NCI-H446 (cell line): ENCODE measurements at places on chromosomes 7 and 10.

GRCh38 chr10:6674291-6674690, 94.2 kb upstream of the PRKCQ start:
- no peak for DNase-seq

DNA sequence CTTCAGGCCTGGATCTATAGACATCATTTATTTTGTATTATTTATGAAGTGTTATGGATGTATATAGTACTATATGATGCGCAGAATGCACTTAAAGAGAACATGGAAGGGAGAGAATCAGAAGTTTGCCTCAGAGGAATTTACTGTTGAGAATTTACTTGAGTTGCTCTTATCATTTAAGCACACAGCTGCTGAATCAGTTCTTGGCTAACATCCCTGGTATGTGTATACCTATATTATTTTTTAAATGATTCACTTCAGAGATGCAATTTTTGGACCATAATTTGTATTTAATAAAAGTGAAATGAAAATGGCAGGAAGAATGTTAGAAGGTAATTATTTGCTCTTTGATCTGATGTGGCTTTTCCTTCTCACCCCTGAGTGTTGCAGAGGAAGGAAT, 191.6 kb downstream of the BICC1 start:
- DNase-seq = no peak

- DNase-seq = no peak
Measured at GRCh38 chr7:118755067-118755625, 530.6 kb downstream of the ANKRD7 start.

DNA sequence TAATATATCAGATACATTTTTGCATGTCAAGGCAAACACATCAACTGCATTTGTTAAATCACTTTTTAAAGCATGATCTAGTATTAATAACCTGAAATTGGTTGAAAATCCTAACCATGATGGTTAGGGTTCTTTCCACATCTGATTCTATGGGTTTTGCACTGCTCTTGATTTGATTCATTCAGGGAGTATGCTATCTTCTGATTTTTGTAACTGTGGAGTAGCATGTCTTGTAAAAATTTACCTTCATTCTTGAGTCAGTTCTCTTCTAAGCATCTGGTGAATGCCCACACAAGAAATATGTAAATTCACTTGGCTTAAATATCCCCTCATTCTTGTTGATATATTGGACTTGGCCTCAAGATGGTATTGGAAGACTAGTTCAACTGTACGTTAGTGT, 178.7 kb downstream of the KLF6 start:
- DNase-seq = no peak

- DNase-seq = no peak
Measured at GRCh38 chr7:36916619-36917018, 192.3 kb upstream of the AOAH start.

DNA sequence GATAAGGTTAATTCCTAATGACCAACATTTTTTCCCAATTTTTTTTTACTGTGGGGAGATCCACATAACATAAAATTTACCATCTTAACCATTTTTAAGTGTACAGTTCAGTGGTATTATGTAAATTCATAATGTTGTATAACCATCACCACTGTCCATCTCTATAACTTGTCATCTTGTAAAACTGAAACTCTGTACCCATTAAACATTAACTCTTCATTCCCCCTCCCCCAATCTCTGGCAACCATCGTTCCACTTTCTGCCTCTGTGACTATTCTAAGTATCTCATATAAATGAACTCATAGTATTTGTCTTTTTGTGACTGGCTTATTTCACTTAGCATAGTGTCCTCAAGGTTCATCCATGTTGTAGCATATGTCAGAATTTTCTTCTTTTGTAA, 46.0 kb upstream of the HPS1 start:
- no peak for DNase-seq

DNA sequence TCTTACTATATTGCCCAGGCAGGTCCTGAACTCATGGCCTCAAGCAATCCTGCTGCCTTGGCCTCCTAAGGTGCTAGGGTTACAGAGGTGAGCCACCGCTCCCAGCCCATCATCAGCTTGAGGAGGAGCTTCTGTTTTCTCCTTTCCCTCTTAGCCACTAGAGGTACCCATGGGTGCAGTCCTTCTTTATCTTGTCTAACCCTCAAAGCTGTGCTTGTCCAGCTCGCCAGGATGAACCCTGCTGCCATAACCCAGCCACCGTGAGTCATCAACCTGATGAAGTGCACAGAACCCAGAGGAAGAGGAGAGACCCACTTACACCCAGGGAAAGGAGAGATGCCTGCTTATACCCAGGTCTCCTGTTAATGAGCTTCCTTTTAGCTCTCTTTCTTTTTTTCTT, 133.4 kb downstream of the CUL2 start:
- no peak for DNase-seq

GRCh38 chr7:45606931-45607330, 32.8 kb downstream of the ADCY1 start:
- no peak for DNase-seq

- DNase-seq = no peak
Measured at GRCh38 chr7:101533103-101533465, 96.0 kb downstream of the MYL10 start.

- no peak for DNase-seq
Measured at GRCh38 chr10:123726836-123727235, 60.7 kb downstream of the GPR26 start.

- DNase-seq = no peak
Measured at GRCh38 chr10:123367195-123367594, 213.0 kb downstream of the BUB3 start.

DNA sequence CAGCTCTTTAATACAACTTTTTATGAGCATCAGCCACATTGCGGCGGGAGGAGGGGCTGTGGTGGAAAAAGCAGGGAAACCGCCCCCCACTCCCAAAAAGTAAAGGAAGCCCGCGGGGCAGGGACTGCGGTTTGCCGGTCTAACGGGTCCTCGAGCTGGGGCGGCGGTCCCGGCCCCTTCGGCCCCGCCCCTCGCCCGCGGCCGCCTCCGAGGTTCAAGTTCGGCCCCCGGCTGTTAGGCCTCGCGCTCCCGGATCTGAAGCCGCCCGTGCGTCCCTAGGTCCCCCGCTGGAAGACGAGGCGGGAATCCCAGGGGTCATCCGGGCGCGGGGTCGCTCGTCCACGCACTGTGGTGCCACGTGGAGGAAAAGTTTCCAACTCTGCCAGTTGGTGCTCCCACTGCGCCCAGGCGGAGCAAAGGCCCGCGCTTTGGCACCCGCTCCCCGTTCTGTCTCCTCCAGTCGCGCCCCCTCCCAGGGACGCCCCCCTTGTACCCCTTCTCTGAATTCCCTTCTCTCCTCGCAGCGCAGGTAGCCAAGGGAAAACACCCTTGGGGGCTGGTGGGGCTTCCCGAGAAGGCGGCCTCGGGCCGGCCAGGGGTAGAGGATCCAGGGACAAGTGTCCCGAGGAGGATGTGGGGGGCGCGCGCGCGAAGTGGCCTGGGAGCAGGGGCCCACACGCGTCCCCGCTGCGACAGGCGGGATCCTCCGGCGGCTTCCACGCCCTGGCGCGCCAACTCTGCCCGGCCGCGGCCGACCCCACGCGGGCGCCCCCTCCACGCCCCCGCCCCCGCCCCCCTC, 798 bp upstream of the AUTS2 start:
- DNase-seq = no peak

DNA sequence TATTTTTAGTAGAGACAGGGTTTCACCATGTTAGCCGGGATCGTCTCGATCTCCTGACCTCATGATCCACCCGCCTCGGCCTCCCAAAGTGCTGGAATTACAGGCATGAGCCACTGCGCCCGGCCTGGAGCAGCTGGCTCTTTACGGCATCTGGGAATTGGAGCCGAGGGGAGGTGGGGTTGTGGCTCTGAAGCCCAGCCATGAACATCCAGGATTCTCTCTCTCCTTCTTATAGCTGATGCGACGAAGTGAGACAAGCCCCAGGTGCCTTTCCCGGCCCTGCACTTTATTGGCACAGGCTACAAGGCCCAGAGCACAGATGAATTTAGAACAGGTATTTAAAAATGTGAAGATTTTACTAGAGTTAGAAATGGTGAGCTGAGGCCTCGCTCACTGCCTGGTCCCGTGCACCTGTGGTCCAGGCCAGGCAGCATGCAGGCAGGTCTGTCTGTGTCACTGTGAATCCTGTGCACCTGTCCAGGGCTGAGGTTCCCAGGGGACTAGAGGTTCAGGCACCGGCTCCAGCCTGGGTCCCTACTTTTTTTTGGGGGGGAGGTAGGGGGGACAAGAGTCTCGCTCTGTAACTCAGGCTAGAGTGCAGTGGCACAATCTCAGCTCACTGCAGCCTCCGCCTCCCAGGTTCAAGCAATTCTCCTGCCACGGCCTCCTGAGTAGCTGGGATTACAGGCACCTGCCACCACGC, 379.7 kb upstream of the FOXK1 start:
- no peak for DNase-seq

- DNase-seq = no peak
Measured at GRCh38 chr7:103141753-103142404, 7.0 kb downstream of the NAPEPLD start.

- DNase-seq = no peak
Measured at GRCh38 chr10:90062786-90063185, 361.4 kb downstream of the KIF20B start.

DNA sequence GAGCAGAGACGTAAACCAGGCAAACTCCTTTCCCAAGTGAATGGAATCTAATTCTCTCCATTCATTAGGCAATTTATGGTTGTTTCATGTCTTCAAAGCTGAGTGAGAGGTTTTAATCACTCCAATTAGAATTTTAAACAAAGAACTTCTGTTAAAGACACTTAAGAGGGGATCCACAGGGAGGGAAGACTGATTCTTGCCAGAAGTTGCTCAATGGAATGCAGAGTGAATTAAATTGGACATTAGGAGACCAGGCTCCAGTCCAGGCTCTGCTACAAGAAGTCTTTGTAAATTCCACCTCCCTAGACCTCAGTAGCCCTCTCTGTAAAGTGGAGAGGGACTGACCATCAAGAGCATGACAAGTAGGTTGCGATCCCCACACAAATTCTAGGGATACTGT, 130.7 kb upstream of the TMEM72 start:
- DNase-seq = no peak

- no peak for DNase-seq
Measured at GRCh38 chr10:10915215-10915614, 102.5 kb upstream of the CELF2 start.

GRCh38 chr10:77268721-77269120, 368.9 kb downstream of the KCNMA1 start:
- DNase-seq = no peak

DNA sequence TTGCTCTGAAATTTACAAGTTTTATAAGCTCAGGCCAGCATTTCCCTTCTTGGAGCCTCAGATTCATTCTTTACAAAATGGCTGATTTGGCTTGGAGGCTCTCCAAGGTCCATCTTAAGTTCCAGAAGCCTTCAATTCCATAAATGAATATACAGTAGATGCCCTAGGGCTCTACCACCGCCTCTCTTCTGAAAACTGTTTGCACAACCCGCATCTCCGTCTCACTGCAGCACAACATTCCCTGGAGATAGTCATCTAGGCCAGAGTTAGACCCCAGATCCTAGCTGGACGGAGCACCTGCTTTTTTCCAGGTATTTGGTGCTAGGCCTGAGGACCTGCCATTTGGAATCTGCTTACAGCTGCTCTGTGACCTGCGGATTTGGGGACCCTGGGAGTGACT, 50.5 kb upstream of the NRP1 start:
- DNase-seq = no peak

GRCh38 chr10:114856544-114857287, 35.1 kb downstream of the FHIP2A start:
- DNase-seq = no peak

DNA sequence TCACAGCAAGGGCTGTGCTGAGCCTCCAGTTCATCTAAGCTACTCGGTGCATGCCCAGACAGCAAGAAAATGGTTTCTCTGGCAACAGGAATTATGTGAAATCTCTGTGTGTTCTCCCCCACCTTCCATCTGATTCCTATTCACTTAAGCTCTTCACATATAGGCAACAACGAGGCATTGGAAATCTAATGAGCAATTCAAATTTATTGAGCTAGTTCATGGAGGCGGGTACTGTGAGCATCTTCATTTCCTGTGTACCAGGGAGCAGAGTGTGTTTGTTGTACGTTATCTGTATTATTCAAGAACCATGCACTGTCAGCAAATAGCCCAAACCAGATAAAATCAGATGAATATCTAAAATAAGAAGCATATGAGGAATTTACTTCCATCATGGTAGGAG, 739.1 kb downstream of the MAGI2 start:
- DNase-seq = no peak

DNA sequence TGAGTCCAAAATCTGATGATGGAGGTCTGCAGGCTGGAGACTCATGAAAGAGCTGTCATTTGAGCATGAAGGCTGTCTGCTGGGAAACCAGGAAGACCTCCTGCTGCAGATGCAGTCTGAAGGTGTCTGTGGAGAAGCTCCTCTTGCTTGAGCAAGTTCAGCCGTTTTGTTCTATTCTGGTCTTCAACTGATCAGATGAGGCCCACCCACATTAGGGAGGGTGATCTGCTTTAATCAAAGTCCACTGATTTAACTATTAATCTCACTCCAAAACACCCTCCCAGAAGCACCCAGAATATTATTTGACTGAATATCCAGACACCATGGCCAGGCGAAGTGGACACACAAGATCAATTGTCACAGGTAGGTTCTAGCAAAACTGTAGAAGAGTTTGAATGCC, 116.5 kb downstream of the GATA3 start:
- no peak for DNase-seq

DNA sequence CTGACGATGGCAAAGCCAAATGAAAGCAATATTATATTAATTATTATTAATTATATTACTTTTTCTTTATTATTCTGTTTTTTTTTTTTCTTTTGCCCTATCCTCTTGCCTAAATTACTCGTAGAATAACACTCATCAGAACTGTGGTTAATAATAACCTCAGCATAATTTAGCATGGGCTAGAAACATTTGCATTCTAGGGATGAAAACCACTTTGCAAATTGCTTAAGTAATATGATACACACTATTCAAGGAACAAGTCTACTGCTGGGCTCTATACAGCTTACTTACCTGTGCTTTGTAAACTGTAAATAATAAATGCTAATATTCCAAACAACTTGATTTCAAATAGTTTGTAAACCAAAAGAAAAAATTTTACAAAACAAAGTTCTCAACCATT, 375.8 kb downstream of the HGF start:
- no peak for DNase-seq

GRCh38 chr10:69716711-69717560, 84.8 kb upstream of the COL13A1 start:
- peak; percentile 29 for DNase-seq

GRCh38 chr7:83119494-83119893, 43.2 kb downstream of the PCLO start:
- DNase-seq = no peak

GRCh38 chr10:130927157-130927556, 384.4 kb downstream of the TCERG1L start:
- DNase-seq = no peak
